ENCODE measurements at places on chromosomes 7 and 10.

DNA sequence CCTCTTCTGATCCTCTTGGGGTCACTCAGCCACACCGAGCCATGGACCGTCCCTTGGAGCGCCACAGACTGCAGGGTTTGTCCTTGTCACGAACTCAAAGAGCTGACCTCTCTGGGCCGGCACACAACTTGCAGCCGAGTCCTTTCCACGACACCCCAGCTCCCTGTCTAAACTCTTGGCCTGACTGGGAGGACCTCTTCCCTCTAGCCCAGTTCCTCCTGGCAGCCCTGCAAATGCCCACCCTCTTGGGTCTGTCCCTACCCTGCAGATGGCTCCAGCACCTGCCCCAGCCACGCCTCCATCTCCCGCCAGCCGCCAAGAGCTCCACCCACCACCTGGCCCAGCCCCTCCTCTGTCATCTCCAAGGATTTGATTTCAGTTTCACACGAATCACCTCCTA lies 339.2 kb downstream of the DNAJB6 start:
- DNase-seq = no peak

GRCh38 chr10:26432938-26433337 lies 5.2 kb upstream of the APBB1IP start:
- no peak for DNase-seq

DNA sequence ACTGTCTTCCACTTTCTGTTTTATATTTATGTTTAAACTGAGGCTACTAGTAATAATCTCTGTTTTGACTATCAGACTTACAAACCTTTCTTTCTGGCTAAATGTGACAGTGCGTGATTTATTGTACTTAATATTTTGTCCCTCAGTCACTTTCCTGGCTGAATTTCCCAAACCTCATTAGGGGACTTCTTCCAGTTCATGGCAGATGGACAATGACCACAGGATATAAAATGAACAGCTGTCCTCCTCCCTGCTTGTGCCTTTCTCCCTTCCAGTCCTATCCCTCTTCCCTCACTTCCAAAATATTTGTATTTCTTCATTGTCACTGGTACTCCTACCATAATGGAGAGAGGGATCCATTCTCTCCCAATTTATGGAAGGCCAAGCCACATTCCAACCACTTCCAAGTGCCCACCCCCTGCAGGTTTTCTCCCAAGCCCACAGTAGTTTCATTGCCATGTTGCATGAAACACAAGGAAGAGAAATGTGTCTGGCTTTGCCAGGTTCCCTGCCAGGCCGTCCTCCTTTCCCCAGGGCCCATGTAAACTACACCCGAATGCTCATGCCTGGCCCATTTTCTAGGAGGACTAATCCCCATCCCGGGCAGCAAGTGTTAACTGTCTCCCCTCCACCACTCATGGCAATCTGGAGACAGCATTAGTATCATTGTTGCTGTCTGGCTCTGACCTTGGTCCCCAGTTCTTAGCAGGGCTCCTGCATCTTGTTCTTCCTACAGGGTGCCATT lies 269.5 kb upstream of the SLC26A5 start:
- no peak for DNase-seq

DNA sequence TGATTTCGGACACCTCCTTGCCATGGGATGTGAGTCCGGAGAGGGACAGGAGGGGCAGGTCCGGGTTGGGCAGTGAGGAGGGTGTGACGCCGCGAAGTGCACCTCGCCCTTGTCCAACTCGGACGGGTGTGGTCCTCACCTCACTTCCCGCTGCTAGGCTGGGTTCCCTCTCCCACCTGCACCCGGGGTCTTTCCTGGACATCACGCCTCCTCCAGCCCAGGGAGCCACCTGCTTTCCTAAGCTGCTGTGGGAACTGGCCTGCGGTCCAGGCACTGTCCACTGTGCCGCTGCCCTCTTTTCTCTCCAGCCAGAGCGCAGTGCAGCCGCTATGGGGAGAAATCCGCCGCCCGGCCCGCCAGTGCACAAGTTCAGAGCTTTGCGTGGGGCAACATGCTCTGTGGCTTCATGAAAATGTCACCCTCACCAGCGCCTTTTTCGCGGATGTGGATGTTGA lies 45.0 kb upstream of the ZNF716 start:
- DNase-seq = no peak

- no peak for DNase-seq
These were observed 146.3 kb downstream of the GPR85 start for GRCh38 chr7:112940314-112940732.

DNA sequence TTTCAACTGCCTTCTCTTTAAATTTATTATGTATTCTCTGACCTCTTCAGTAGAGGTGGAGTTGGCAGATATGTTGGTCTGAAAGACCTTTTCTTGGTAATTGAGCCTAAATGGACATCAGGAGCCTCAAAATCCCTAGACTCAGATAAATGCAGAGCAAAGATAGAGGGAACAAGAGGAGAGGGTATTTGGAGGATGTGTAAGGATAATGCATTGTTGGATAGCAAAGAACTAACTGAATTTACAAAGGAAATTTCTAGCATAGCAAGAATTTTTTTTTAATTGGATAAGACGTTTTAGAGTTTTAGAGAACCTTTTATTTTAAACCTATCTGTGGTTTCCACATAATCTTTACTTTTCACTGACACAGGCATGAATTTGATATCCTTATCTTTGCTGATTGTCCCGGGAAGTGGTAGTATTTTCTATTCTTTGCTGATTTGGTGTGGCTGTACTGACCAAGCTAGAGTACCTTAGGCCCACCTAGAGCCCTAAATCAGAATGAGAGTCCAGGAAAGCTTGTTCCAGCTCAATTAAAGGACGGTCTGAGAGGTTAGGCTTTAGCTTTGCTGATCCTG lies 91.3 kb downstream of the NRF1 start:
- DNase-seq = no peak

GRCh38 chr7:40571796-40572195 lies 437.0 kb downstream of the SUGCT start:
- DNase-seq = no peak

Measured in putamen (tissue), 1 donor.